ENCODE measurements at places on chromosomes 12 and 14. TPM values are rescaled to one million over a fixed set of nuclear protein-coding genes. Genes with fewer than 3 reads are reported as not detected.

GRCh38 chr14:103492156-103492925 lies 30.3 kb downstream of the CKB start:
- no peak for DNase-seq

GRCh38 chr14:86787717-86788116 lies 1205.3 kb downstream of the GALC start:
- DNase-seq = no peak

GRCh38 chr14:60420050-60420449 lies 65.8 kb downstream of the C14orf39 start:
- DNase-seq = no peak

- no peak for DNase-seq
These were observed 12.4 kb upstream of the ETFBKMT start for GRCh38 chr12:31647086-31647491.

- DNase-seq = no peak
These were observed 55.8 kb downstream of the CMAS start for GRCh38 chr12:22101749-22102243.

The ZFYVE21 gene
- total RNA-seq = 50.5 TPM

The KRT6A gene
- not detected for total RNA-seq

The LALBA gene
- not detected for total RNA-seq

The TSPAN8 gene
- total RNA-seq = 0.41 TPM

The DAO gene
- not detected for total RNA-seq

The C12orf54 gene
- not detected for total RNA-seq
